ENCODE measurements at places on chromosomes 3 and 15.

GRCh38 chr3:10344147-10344943, 23.4 kb upstream of the SEC13 start:
- DNase-seq, result peak; percentile 42

GRCh38 chr3:56086355-56086754, 381.9 kb downstream of the ERC2 start:
- peak; percentile 34 for DNase-seq

- DNase-seq, result peak; percentile 26
Measured at GRCh38 chr3:32383136-32383711, 8.4 kb upstream of the CMTM7 start.

DNA sequence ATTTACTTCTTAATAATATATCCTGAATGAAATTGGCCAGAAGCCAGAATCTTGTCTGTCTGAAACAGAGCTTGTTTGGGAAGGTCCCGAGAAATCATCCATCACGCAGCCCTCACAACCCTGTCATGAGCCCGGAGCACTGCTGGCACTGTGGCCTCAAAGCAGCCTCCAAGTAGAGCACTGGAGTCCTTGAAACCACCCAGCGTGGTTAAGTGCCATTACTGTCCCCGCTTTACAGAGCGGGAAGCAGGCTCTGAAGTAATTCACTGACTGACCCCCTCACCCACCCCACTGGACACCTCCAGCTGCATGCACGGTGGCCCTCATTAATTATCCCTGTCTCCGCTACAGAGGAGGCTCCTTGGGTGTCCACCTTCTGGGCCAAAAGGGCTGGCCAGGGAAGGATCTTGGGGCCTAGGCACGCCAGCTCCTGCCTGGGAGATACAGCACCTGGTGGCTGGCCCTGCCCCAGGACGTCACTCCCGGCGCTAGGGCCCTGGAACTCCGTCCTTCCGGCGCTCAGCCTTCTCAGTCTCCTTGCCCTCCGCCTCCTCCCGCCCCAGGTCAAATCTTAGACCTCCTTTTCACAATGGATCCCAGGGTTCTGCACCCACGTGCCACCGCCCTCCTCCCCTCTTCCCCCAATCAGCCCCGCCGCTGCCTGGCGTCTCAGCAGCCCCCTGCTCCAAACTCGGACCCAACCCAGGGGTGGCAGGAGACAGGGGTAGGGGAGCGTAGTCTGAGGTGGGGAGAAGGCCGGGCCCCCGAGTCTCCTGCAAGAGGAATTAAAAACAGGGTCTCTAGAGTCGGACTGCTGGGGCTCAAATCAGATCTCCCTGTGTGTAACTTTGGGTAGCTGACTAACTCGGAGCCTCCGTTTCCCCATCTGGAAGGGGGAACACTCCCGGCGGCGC, 1.1 kb downstream of the TKT start:
- peak; percentile 51 for DNase-seq

DNA sequence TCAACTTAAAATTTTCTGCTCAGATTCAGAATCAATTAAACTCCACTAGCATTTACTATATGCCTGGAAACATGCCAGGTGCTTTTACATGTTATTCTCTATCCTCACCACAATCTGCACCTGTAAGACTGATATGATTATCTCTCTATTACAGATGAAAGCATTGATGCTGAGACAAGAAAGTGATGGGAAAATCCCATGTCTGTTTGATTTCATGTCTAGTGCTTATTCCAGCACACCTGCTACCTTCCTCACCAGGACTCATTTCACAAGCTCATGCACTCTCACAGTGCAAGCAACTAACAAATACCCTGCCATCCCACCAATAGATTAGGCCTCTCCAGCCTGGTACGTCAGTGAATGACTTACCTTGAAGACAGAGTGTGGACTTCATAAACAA, 25.0 kb upstream of the BCL6 start:
- DNase-seq, result no peak

- no peak for DNase-seq
Measured at GRCh38 chr15:90264671-90265070, 801 bp upstream of the NGRN start.

DNA sequence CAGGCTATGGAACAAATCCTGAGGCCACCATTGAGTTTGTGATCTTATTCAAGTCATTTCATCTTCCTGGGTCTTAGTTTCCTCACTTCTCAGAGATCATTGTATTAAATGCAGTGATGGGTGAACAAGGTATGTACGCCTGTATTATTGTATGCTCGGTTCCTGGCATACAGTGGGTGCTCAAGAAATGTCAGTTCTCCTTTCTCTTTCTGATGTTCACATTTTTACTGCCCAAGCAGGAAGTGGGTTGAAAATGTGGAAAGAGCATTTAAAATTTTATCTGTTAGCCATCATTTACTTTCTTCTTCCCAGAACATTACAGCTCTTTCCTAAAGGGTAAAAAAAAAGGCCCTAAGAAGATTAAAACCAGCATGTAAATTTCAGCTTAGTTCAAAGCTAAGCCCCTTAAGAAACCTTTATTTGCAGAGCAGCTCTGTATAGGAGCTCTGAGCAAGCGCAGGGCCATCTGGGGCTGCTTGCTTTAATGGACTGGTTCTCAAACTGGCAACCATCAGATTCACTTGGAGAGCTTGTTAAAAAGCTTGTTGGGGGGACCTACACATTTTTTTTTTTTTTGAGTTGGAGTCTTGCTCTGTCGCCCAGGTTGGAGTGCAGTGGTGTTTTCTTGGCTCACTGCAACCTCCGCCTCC, 179.4 kb downstream of the CHST2 start:
- no peak for DNase-seq

- no peak for DNase-seq
Measured at GRCh38 chr3:124579641-124580040, 150.6 kb upstream of the UMPS start.

DNA sequence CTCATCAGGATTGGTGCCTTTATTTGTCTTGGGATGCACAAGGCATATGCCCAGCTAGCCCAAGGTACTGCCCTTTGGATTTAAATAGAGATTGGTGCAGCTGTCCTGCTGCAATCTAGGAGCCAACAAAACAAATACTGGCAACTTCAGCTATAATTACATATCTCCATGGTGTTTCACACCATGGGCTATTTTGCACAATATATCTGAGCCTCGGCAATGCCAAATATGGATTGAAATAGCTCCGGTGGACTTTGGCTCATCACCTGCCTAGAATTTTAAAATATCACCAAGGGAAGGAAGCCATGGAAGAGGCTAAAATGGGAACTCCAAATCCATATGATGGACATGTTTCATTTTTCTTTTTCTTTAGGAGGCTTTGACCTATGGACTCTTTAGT, 367.8 kb upstream of the UMPS start:
- DNase-seq, result no peak

DNA sequence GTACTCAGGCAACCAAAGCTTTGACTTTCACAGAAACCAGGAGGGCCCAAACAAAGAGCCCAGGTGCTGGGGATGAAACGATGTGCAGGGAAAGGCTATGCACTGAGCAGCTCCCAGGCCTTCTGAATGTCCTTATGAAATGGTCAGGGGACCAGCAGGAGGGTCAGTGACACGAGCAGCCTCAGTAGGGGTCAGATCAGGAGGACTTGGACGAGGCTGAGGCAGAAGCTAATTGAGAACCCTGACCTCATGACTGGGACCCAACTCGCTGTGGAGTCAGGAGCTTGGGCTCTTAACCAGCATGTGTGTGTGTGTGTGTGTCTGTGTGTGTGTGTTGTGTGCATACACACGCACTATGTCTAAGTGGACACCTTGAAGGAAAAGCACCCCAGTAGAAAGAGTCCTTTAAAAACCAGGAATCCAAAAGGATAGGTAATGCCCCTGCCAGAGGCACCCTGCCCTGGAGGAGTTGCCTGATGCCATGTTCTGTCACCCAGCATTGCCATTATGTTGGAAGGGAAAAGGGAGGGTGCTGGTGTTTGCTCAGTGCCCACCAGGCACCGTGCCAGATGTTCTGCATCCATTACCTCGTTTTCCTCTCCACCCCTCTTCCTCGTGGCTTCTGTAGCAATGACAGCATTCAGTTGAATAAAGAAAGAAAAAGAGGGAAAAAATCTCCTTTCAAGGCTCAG, 50.9 kb downstream of the CORO2B start:
- no peak for DNase-seq

DNA sequence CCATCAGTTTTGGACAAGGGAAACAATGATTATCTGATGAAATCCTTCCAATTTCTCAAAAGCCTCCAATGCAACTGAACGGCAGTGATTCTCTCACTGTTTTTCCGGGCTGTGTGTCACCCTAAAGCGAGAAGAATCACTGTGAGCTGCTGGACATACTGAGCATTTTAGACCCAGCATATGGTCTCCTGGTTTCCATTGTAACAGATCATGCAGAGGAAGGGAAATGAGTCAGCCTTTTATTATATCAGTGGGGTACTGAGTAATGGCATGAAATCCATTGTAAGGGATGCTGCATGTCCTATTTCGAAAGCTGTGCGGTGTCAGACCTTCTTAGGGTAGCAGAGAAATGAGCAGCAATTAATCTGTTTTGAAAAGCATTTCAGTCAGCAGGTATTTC, 287.1 kb downstream of the IL5RA start:
- peak; percentile 52 for DNase-seq

GRCh38 chr3:97952280-97952679, 20.0 kb downstream of the RIOX2 start:
- DNase-seq, result peak; percentile 95

DNA sequence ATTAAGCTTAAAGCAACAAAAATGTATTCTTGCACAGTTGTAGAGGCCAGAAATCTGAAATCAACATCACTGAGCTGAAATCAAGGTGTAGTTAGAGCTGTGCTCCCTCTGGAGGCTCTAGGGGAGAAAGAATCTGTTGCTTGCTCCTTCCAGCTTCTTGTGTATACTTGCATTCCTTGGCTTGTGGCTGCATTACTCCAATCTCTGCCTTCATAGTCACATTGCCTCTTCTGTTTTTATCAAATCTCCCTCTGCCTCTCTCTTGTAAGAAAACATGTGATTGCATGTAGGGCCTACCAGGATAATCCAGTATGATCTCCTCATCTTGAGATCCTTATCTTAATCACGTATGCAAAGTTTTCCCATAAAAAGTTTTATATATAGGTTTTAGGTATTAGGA, 487.9 kb upstream of the SGO1 start:
- DNase-seq, result no peak

DNA sequence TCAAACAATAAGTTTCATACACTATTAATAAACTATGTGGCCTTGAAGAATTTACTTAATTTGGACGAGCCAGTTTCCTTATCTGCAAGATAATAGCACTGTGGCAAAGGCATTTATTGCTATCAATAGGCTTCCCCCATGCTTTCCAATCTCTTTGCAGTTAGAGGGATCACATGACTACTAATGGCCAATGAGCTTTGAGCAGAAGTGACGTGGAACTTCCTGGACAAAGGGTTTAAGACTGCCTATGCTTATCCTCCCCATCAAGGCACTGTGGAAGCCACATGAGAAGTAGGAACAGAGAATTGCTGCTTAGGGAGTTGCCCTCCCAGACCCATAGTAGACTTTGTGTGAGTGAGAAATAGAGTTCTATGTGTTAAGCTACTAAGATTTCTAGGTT, 16.7 kb upstream of the ZMAT3 start:
- DNase-seq, result peak; percentile 30

DNA sequence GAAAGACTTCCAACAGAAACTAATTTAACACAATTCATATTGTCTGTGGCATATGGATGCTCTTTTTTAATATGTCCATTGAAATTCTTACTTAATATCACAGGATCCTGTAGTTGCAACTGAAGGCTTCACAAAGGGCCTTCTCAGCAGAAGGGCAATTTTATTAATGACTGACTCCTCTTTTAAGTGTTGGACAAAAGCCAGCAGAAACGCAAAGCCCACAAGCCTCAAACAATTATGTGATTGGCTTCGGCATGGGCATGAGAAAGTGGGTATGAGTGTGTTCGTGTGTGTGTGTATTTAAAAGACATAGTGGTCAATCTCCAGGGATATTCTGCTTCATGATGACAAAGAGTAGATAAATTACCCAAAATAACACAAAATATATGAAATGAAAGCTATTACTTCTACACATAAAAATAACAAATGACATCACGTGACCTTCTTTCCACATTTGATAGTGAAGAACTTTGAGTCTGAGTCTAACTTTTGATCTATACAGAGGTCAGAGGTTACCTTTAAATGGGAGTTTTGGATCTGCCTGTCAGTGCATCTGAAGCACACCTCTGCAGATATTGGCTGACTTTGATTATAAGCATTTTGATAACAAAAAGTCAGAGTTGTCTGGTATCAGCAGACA, 496.9 kb downstream of the CADM2 start:
- DNase-seq, result no peak

DNA sequence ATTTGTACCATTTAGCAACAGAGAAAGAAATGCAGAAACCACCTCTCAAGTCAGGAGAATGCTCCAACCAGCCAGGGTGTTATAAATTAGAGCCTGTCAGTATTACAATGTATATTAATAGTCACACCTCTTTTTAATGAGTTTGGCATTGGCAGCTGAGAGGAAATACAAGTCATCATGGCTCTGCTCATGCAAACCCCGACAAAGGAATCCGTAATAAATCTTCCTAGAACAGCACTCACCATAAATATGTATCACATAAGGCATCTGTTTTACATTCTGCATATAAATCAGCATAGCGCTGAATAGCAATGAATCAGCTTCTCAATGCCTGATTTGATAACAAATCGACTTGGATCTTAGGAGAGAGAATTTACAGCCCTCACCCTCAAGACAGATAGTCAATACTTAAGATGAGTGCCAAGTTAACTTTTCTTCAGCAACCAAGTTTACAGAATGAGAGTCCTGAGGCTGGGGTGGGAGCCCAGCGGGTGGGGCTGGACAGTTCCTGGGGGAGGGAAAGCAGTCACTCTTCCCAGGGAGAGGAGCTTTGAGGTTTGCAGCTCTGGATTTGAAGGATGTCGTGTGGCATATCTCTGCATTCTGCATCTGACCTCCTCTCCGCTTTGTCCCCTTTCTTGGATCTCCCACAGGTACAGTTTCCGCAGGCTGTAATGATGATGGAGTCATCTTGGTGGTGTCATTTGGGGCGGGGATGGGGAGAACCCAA, 1034.4 kb upstream of the NR2F2 start:
- DNase-seq, result no peak

DNA sequence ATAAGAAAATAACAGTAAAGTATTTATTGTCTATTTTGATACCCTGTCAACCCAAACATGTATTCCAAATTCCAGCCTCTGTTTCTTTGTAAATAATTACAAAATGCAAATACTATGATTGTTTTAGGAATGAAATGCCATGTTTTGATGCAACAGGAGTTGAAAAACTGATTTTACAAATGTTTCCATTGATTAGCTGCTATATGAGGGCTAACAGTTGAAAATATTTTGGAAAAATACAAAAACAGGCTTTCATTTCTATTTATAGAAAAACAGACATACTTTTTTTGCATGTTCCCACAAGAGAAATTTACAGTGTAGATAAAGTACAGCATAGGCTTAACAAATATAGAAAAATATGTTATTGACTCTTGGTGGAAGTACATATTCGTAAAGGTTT, 20.0 kb downstream of the MBNL1 start:
- no peak for DNase-seq
